Activated CD4-positive, alpha-beta T cell treated with anti-CD3 and anti-CD28 coated beads for 48 hours (primary cell): ENCODE measurements at places on chromosomes 3 and 15.
A peak's percentile ranks its signal among the peaks of the same experiment; 100 is the strongest.

GRCh38 chr3:125035217-125035616 lies 20.6 kb downstream of the HEG1 start:
- no peak for DNase-seq

DNA sequence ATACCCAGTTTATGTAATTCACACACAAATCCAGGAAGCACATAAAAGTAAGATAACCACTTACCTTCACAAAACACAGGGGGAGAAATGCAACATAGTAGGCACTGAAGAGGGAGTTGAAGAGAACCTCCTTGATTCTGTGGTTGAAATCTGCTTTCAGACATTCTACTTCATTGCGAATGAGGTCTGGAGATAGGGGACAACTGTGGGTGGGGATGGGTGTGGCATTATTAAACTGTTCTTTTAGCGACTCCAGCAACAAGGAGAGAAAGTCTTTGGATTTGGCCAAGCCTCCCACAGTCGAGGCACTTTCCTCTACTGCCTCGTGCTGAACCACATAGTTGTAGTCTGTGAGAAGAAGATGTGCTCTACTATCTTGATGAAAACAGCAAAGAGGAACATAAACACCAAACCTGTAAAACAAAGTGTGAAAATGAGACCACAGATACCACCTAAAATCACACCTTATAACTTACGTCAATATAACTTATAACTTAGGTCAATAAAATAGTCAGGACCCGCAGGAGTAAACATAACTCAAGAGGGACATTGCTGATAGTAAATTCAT lies 25.6 kb downstream of the TMEM39A start:
- DNase-seq = no peak

DNA sequence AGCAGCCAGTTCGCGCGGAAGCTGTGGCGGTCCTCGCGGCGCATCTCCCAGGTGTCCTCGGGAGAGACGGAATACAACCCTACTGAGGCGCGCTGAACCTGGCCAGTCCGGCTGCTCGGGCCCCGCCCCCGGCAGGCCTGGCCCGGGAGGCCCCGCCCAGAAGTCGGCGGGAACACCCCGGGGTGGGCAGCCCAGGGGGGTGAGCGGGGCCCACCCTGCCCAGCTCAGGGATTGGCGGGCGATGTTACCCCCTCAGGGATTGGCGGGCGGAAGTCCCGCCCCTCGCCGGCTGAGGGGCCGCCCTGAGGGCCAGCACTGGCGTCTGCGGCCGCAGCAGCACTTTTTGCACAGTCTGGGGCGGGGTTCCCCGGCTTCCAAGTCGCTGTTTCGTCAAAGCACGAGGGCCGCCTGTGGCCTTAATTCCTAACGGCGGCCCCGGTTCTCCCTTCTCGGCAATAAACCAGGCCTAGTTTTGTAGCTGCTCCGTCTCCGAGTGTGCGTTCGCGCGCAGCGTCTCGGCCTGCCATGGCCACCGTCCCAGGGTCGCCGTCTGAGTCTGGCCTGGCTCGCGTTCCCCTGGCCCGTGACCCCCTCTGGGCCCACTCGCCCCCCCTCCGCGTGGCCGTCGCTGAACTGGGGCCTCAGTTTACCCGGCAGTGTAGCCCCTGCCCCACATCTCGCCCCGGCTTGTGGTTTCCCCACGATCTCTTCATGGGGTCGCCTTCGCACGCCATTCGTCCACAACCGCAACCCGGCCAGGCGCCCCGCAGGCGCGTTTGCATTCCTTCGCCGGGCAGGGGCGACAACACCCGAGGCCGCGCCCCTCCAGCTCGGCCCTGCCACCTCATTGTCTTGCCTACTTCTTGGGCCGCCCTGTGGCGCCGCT lies 30.0 kb downstream of the NBEAL2 start:
- DNase-seq = peak; percentile 79

- DNase-seq = no peak
These were observed 18.1 kb downstream of the ALS2CL start for GRCh38 chr3:46675426-46675825.

DNA sequence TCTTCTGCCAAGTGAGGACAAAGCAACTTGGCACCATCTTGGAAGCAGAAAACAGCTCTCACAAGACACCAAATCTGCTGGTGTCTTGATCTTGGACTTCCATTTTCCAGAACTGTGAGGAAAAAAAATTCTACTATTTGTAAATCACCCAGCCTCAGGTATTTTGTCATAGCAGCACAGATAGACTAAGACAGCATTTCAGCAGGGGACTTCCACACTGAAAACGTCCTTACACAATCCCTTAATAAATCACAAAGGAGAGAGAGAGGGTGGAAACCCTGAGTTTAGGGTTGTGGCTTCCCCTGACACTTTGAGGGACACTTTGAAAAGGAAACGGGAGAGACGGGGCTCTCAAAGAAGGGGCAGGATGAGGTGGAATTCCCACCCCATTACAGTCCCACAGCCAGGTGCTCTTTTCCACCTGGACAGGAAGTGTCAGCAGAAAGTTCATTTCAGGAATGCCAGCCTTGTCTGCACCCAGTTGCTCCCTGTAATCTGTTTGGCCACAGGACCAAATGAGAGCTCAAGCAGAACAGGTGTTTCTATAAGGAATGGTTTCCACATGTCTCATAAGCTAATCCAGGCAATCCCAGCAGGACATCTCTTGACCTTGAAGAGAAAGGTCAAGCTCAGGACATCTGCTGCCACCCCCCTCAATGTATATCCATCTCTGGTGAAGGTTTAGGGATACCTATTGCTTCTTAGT lies 51.3 kb downstream of the MYLK start:
- DNase-seq = no peak

GRCh38 chr15:63234451-63234870 lies 42.9 kb upstream of the APH1B start:
- DNase-seq = no peak

GRCh38 chr3:132241776-132242514 lies 75.3 kb upstream of the ACP3 start:
- DNase-seq = no peak

- DNase-seq = no peak
These were observed 31.1 kb downstream of the RNF13 start for GRCh38 chr3:149844091-149844490.

DNA sequence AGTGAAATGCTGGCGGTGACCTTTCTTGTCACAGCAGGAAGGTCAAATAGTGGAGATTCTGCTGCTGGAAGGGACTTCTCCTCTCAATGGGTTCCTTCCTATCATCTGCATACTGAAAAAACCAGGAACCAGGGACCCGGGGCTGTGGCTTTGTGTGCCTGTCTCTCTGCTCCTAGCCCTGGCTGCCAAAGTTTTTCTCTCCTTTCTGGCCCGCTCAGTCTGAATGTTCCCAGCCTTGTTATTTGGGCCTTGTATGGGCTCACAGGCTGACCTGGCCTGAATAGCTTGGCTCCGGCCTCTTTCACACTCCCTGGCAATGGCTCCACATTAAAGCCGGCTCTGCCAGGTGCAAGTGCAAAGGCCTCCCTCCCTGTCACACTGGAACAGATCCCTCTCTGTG lies 94.7 kb downstream of the LRIG1 start:
- no peak for DNase-seq

DNA sequence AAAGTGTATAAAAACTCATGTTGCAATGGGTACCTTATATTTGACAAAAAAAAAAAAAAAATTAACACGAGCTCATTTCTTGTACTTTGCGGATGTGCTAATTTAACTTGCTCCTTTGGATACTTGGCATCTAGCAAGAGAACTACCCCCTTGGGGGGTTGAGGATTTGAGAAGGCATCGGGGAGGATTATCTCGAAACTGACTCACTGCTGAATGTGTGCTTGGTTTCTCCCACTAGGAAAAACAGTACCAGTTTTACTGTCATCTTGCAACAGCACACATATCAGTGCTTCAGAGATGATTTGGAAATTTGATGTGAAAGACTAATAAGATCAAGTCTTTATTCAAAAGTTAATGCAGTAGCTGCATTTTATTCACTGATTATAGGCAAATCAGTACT lies 891 bp downstream of the EXOG start:
- DNase-seq = no peak

GRCh38 chr3:187742351-187743171 lies 2.7 kb downstream of the BCL6 start:
- DNase-seq = no peak

DNA sequence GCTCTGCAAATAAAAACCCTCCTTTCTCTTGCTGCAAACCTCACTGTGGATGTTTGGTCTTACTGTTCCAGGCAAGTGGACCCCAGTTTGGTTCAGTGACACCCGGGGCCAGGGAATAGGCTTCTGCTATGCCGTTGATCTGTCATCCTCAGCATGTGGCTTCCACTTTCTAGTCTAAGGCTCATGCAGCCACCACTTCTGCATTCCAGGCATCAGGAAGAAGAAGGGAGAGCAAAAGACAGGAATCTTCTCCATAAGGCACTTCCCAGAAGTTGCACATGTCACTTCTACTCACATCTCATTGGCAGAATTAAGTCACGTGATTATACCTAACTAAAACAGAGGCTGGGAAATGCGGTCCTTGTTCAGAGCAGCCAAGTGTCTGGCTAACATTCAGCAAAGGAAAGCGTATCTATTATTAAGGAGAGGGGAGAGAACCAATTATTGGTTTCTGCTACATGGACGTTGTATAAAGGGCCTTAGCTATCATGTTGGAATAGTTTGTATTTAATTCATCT lies 173.6 kb upstream of the PFN2 start:
- no peak for DNase-seq

DNA sequence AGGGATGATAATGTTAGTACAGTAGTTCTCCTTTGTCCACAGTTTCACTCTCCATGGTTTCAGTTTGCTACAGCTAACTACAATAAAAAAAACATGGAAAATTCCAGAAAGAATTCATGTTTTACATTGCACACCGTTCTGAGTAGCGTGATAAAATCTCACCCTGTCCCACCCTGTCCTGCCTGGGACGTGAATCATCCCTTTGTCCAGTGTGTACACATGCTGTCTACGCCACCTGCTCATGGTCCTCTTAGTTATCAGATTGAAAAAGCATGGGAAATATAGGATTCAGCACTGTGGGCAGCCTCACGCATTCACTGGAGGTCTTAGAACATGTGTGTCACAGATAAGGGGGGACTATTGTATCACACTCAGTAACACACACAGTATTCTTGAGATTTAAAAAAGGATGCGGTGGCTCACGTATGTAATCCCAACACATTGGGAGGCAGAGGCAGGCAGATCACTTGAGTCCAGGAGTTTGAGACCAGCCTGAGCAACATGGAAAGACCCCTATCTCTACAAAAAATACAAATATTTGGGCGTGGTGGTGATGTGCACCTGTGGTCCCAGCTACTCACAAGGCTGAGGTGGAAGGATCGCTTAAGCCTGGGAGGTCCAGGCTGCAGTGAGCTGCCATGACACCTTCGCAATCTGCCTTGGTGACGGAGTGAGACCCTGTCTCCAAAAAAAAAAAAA lies 8.7 kb upstream of the FLNB start:
- no peak for DNase-seq

DNA sequence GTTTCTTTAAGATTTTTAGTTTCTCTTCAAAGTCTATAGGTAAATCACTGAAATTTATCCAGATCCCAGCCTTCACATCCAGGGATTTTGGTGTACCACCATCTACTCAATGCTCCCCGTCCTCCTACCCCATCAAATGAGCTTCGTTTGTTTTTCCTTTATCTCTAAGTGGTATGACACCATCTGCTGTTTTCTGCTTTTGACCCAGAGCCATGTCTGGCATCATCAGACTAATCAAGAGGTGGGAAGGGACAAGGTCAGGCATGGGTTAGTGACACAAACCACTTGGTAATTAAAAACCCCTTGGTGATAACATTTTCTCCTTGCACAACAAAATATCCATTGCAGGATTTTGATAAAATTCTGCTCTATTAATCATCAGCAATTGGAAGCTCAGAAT lies 92.7 kb upstream of the GOLGA8J start:
- no peak for DNase-seq

DNA sequence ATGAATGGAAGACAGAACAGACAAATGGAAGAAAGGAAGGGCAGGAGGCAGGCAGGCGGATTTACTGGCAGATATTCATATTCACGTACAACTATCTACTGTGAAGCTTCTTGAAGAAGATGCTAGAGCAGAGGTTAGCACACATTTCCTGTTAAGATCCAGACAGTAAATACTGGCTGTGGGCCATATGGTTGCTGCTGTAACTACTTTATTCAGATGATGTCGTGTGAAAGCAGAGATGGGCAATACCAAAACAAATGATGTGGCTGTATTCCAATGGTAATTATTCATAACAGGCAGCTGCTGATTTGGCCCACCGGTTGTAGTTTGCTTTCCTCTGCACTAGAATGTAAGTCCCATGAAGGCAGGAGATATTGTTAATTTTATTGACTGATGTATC lies 115.7 kb upstream of the PRTG start:
- DNase-seq = no peak

- DNase-seq = no peak
These were observed 8.2 kb upstream of the TM6SF1 start for GRCh38 chr15:83099290-83099689.

DNA sequence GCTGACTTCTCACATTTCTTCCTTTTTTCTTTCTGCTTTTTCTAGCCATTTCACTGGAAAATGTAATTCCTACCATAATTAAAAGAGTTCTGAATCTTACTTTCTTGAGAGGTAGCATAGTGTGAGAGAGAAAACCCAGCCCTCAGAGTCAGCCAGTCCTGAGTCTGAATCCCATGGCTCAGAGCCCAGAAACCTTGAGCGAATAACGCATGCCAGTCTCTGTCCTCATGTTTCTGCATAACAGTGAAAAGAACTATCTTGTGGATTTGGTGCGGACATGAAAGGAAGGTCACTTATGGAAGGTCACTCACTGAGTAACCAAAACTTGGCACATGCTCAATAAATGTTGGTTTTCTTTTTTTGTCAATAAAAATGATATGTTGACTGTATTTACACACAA lies 29.3 kb upstream of the SLCO3A1 start:
- DNase-seq = no peak

- no peak for DNase-seq
These were observed 14.7 kb upstream of the HHLA2 start for GRCh38 chr3:108281670-108282069.

DNA sequence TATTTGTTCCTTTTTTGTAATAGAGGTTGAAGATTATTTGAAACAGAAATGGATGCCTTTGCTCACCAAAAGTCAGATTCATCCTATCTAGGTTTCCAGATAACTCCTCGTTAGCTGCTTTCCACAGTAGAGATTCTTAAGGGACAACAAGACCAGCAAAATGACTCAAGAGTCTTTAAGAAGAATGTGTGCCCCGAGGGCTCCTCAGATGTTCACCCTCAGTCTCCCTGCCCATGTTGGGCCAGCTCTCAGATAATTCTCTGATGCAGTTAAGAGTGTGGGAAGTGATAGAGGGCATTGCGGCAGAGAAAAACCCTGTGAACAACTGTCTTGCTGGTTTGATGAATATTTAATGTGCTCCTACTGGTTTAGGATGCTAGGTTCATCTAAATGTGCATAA lies 251.1 kb downstream of the PTPRG start:
- DNase-seq = no peak
